Urothelium cell line (cell line): ENCODE measurements at places on chromosomes 11 and 22.

DNA sequence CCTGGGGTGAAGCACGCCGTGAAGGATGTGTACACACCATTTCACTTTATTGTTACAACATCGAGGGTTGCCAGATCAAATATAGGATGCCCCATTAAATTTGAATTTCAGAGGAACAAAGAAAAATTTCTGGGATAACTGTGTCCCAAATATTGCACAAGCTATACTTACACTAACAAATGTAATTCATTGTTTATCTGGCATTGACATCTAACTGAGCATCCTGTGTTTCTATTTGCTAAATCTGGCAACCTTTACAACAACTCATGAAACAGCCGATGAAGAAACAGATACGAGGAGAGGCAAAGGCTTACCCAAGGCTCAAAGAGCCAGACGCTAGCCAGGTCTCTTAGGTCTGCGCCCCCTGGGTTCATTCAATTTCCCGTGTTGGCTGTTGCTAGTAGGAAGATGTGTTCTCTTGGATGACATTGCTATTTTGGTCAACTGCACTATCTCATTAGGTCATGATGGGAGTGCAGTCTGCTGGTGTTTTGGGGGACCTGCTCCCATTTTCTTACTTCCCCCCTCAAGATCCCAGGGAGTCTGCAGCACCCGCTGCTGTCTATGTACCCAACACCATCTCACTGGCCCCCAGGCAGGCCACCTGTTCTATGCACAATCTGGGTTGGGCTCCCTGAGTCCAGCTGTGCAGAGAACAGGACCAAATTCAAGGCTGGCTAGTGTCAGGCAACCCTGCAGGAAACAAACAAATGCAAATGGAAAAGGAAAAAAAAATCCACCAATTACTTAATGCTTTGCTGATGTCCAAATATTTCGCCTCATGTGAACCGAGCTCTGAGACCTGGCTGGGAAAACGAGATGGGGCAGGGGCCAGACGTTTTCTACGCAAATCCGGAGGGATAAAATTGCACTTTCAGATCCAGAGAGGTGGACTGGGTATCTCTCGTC lies 560.9 kb downstream of the MIAT start:
- no peak for DNase-seq

- no peak for DNase-seq
Measured at GRCh38 chr22:24433001-24433827, 5.8 kb downstream of the ADORA2A start.

DNA sequence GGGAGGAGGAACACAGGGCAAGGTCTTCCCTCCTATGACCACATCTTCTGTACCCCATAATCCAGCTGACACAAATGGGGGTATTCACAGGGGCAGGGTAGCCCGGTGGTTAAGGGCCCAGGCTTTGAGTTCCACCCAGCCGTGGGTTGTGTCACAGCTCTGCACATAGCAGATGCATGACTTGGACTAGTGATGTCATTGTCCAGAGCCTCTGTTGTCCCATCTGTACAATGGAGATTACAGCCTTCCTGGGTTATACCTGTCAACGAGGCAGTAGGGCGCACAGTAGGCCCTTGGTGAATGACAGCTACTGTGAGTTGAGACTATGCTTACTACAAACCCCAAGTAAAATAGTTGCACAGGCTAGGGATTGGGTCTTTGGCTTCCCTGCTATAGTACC lies 99.3 kb upstream of the CRYBB3 start:
- no peak for DNase-seq

- DNase-seq, result no peak
Measured at GRCh38 chr11:28142724-28143123, 34.5 kb downstream of the METTL15 start.

DNA sequence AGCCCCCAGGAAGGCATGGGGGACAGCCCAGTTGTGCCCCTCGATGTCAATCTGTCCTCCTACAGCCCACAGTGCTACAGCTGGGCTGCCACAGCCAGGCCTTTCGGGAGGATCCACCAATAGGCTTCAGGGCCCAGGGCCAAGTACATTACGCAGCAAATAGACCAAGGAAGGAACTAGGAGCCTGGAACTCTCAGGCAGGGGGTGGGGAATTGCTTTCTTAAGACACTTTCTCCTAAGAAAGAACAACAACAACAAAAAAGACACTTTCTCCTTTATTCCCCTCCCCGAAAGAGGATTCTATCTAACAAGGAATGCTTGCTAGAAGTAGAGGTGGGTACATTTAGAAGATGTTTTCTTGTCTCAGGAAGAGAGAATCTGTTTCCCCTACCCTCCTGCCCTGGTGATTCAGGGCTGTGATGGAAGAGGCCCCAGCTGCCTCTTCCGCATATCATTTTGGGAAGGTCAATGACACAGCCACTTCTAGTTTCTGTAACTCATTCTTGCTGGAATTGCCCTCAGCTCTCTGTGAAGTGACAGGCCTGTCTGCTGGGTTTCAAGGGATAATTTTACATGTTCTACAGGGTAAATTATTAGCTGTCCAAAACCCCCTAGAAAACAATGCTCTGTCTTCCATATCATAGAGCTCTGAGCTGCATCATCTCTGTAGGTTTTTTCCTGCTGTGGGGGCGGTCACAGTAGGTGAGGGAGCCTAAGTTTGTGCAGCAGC lies 6.0 kb upstream of the MALAT1 start:
- no peak for DNase-seq

GRCh38 chr11:925158-925495 lies 543 bp upstream of the AP2A2 start:
- no peak for DNase-seq

- DNase-seq, result no peak
Measured at GRCh38 chr22:17717708-17718107, 56.6 kb downstream of the BID start.

- DNase-seq, result no peak
Measured at GRCh38 chr11:102709201-102709945, 3.8 kb upstream of the MMP27 start.

- DNase-seq, result no peak
Measured at GRCh38 chr11:69660001-69660500, 15.1 kb downstream of the LTO1 start.

DNA sequence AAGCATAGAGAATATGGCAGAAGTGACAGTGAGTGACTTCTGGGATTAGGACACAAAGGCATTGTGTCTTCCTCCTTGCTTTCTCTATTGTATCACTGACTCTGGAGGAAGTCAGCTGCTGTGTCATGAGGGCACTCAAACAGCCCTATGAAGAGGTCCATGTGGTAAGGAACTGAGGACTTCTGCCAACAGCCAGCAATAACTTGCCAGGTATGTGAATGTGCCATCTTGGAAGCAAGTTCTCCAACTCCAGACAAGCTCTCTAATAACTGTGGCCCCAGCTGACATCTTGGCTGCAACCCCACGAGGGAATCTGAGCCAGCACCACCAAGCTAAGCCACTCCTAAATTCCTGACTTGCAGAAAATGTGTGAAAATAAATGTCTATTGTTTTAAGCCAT lies 83.6 kb upstream of the ZBED5 start:
- no peak for DNase-seq

DNA sequence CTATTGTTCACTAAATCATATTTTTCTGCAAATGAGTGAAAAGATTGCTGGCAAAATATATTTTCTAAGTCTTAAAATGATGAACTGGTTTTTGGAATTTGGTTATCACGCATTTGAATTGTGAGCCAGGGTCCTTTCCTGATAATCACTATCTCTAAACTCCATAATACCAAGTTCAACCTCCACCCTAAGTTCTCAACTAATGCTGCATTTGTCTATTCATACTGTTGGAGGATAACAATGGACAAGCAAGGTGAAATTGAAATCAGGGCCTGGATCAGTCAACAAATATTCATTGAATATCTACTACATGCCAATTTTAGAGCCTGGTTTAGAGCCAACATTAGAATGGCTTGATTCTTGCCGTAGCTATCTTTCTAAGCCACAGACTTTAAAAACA lies 4.7 kb upstream of the PCF11 start:
- no peak for DNase-seq

GRCh38 chr11:110059706-110060463 lies 33.3 kb upstream of the ZC3H12C start:
- DNase-seq, result no peak

DNA sequence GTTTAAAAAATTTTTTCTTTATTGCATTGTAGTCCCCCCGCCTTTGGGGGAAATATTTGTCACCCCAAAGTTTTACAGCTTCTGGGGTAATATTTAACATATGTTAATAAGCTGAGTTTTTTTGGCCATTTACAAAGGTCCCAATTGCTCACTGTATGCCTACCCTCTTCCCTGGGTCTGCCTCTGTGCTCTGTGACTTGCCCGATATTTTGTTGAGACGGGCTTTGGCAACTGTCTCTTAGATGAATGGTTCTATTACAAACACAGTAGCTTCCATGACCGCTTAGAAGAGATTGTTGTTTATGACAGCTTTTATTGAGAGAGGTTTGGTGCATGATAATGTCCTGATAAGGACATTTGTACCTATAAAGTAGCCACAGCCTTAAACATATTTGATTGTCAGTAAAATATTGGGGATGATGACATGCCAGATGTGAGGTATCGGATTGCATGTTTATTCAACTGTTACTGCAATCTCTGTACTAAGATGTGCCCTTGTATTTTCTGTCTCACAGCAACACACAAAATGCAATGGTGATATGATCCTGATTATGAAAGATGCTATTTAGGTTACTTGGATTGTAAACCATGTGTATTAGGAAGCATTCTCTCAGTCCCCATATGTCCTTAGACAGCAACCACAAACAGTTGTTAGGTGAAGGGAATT lies 103.1 kb downstream of the TEAD1 start:
- DNase-seq, result no peak

- DNase-seq, result no peak
Measured at GRCh38 chr22:44410451-44410991, 87.5 kb downstream of the RTL6 start.
